Karpas-422 (cell line): ENCODE measurements at places on chromosomes 2 and 18.
A peak's percentile ranks its signal among the peaks of the same experiment; 100 is the strongest.

GRCh38 chr2:226797289-226797988 lies 2.2 kb downstream of the IRS1 start:
- DNase-seq: no peak

DNA sequence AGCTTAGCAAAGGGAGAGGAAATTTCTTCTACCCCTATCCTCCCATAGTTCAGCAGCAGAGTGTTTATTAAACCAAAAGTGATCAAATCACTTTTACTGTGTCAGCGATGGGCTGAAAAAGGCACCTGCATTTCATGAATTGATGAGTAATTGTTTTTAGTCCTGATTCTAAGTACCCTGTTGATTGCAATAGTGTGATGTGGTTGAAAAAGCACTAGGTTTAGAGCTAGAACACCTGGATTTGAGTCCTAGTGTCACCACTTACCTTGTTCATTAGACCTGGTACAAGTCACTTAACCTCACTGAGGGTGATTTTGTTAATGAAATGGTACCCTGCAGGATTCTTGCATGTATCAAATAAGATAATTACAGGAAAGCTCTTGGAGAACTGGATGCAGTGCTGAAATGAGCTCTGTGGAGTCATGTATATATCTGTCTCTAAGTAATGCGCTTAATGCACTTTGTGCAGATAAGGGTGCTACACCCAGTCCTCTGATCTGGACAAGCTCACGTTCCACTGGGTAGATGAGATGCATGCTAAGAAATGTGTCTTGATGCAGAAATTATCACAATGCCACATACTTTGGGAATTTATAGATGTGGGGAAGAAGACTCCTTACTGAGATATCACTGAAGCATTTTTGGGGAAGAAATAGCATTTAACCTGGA lies 289.6 kb downstream of the PARD3B start:
- DNase-seq: no peak

GRCh38 chr2:166351319-166351718 lies 24.4 kb downstream of the SCN9A start:
- no peak for DNase-seq

- DNase-seq: peak; percentile 62
Observed at GRCh38 chr2:74458938-74459363, 713 bp downstream of the WBP1 start.

- no peak for DNase-seq
Observed at GRCh38 chr2:215712219-215712868, 276.5 kb upstream of the FN1 start.

GRCh38 chr2:240898731-240899467 lies 2.9 kb upstream of the MAB21L4 start:
- no peak for DNase-seq

- no peak for DNase-seq
Observed at GRCh38 chr2:137049518-137049917, 284.2 kb downstream of the THSD7B start.

- peak; percentile 21 for DNase-seq
Observed at GRCh38 chr2:224918626-224919471, 123.4 kb downstream of the DOCK10 start.

DNA sequence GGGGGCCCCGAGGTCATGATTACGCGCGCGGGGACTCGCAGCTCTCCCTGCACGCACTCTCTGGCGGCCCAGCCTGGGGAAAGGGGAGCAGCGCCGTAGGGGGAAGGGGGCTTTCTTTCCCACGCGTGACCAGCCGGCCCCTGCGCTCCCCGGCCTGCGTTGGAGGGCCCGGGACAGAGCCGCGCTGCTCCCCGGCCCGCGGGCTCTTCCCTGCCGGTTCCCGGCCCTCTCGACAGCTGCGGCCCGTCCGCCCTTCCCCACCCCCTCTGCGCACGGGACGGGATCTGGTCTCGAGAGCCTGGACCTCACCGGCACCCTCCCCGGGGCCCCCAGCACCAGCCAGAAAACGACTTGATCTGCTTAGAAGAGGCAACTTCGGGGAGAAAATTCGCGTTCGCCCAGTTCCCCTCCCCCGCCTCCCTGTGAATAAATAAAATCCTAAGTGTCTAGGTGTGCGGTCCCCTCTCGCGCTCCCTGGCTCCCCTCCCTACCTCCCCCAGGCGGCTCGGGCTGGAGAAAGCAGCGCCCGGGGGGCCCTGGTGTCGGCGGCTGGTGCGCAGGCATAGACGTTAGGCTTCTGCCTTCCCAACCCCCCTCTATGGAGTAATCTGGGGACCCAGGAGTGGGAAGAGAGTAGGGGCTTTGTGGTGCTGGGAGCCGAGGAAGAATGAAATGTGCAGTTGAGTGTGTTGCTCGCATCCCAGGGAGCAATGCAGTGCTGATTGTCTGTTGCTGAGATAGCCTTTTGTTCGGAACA lies 803 bp upstream of the FIGN start:
- no peak for DNase-seq

- DNase-seq: no peak
Observed at GRCh38 chr2:241139531-241140444, 9.5 kb downstream of the PASK start.

GRCh38 chr18:36635414-36636096 lies 193.2 kb downstream of the TPGS2 start:
- no peak for DNase-seq

DNA sequence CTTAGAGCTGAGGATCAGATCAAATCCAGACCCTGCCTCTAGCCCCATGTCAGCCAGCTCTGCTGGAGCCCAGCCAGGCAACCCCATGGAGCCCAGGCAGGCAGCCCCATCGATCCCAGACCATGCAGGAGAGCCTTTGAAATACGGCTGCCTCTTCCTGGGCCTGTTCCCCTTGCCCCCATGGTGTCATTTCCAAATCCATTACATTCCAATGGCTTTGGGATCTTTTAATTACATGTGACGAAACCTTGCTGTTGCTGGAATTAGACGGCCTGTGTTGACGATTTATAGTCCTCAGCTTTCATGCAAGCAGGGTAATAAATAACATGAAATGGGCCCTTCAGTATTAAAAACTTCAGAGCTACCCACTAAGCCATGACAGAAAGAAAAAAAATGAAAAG lies 75.8 kb upstream of the SLC14A2 start:
- no peak for DNase-seq

DNA sequence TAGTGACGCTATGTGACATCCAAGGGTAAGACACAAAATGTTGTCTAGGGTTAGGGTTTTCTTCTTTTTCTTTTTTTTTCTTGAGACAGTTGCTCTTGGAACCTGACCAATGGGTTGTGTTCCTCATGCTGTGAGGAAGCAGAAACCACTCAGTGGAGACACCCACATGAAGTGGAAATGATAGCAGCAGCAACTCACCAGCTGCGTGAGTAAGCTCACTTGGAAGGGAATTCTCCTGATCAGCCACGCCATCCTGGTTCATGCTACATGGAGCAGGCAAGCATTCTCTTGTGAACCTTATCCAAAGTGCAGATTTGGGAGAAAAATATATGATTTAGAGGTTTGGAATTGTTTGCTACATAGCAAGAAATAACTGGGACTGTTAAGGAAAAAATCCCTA lies 863.7 kb downstream of the EPHA4 start:
- no peak for DNase-seq

- DNase-seq: no peak
Observed at GRCh38 chr2:69306393-69306821, 80.6 kb downstream of the GFPT1 start.

DNA sequence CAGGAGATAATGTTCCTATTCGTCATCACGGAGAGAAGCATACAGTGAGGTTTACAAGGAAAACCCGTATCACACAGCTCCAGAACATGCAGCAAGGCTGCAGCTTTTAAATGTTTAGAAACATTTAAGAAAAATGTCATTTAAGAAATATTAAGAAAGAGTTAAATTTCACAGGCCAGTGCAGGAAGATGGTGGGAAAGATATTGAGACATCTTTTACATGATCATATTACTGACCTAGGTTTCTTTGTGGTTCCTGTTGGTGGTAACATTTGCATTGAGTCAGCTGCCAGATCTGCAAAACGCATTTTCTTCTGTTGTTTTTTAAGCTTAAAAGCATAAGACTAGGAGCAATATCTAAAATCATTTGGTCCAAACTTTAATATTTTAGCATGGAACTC lies 44.9 kb downstream of the CPO start:
- no peak for DNase-seq

DNA sequence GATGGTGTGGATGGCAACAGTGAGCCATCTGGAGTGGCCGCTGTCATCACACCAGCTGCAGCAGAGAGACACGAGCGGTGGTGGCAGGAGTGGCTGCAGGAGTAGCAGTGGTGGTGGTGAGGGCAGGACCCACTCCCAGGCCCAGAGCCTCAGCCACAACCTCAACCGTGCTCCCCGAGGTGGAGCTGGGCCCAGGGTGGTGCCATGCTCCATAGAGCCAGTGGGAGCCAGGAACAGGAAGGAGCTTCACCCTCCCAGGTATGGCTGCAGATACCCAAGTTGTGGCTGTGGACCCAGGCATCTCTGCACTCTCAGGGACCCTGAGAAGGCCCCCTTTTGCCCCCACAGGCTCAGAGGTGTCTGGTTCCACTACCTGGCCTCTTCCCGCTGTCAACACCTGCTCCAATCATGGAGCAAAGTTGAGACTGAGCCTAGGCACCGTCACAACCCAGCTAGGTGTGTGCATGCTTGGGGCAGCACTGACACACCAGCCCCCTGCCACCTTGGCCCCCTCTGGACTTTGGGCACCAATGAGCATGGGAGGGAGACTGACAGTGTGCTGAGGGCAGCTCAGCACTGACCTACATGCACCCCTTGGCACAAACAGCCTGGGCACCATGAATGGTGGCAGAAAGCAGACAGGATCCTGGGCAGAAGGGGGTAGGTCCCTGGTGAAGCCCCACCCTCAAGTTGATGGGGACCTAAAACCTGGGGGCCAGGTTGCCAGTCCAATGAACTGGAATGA lies 188.9 kb downstream of the NDUFA10 start:
- no peak for DNase-seq

GRCh38 chr2:161077367-161078210 lies 82.6 kb upstream of the TANK start:
- no peak for DNase-seq

DNA sequence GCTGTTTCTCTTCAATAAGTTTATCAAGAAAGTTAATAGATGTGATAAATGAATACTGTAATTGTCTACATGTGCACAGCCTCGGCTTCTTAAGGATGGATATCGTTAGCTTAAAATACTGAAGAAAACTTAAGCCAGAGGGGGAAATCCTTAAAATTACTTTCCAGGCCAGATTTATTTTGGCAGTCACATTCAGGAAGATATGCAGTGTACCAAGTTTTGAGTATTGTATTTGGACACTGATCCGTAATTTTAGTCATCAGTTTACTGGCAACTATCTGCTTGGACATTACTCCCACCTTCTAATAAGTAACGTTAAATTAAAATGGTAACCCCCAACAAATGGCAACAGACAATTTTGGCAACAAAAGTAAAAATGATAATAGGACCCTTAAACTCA lies 770.0 kb upstream of the ZEB2 start:
- DNase-seq: no peak

DNA sequence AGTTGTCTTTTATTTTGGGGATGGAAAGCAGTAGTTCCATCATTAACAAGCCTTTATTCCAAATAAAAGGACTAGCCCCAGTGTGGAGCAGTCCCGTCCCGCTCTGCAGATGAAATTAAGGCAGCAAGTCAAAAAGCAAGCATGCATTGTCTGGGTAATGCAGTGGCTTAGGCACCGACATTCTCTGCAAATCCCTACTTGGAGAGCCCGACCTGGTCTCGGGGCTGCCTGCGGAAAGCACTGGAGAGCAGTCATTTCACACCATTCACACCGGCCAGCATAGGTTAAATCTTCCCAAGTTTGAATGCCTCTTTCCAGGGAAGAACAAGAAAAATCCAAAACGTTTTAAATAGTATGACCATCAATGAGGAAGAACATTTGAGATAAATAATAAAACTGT lies 24.4 kb upstream of the RAB12 start:
- DNase-seq: no peak

- no peak for DNase-seq
Observed at GRCh38 chr2:46329803-46330775, 32.9 kb downstream of the EPAS1 start.

- peak; percentile 53 for DNase-seq
Observed at GRCh38 chr18:34039201-34039600, 185.5 kb downstream of the NOL4 start.

DNA sequence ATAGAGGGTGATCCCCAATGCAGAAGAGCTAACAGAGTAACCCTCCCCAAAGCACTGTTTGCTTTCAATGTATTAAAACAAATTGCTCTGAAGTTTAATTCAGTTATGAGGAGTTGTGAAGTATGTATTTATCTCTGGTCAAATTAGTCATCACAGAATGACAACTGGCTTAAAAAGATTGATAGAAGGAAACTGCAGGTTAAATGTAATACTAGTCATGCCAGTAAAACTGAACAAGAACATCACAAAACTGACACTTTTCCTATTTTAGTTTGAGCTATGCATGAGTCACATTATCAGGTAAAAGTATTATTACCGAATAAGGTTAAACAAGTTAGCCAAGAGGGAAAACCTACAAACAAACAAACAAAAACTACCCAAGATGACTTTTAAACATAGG lies 99.0 kb upstream of the ACVR1C start:
- no peak for DNase-seq

DNA sequence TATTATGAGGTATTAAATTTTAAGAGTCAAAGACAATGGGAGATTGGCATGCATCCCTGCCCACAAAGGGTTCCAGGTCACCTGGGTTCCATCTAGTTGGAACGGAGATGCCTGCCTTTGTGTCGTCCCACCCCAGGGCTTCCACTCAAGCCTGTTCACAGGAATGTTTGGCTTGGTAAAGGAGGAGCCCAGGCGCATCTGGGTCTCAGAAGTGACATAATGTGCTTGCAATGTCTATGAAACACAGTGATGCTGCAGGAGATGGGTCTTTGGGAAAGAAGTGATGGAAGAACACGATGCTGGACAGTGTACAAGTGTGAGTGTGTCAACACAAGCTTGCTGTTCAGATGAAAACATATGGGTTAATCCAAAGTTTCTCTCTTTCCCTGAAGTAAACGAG lies 49.6 kb upstream of the ZNF396 start:
- no peak for DNase-seq

GRCh38 chr2:197208841-197209240 lies 101.7 kb downstream of the ANKRD44 start:
- no peak for DNase-seq

GRCh38 chr2:67836866-67837265 lies 225.9 kb downstream of the C1D start:
- peak; percentile 98 for DNase-seq

DNA sequence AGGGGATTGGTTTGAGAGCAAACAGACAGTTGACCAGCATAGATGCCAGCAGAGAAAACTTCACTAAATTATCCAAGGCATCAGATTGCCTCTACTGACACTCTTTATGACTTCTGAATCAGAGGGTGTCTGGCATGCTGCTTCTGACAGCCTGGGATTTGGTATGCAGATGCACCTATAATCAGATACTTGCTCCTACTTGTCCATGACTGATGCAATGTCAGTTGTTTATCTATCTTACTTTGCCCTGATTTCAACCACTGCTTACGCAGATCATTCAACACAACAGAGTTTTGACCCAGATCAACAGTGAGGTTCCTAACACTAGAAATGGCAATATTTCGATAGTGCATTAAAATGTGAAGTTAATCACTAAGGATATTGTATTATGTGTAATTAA lies 22.6 kb upstream of the CALCRL start:
- no peak for DNase-seq
